Iris pigment epithelial cell (primary cell): ENCODE measurements at places on chromosomes 3 and 15.

DNA sequence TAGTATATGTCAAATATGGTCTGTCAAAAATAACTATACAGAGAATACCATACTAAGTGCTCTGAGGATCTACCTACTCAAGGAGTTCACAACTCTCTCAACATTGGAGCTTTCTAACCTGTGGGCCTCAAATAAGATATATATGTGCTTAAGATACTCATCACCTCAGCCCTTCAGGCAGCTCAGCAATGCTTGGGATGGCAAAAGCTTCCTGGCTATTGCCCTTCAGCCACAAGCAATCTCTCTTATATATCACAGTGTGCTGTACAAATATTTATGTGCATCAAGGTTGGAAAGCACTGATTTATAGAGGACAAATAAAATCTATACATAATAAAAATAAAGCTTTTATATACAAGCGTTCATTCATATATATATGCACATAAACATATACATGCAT lies 40.3 kb downstream of the ICE2 start:
- DNase-seq, result no peak

DNA sequence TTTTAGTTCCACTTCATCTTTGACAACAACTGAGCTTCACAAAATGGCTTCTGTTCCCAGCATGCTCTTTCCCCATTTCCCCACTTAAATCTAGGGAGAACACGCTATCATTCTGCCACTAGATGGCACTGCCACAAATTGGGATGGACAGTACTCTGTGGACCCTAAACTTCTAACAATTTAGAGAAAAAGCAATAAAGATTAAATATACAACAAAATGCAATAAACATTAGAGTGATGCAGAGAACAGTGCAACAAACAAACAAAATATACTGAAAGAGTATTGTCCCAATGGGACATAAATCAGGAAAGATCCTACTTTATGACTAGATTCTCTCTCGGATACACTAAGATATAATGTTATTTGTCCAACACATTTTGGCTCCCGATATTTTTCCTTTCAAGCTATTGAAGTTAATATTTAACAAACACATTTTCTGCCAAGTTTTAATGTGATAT lies 169.7 kb upstream of the TMCO5A start:
- peak; percentile 80 for DNase-seq

- DNase-seq, result no peak
Observed at GRCh38 chr3:25214034-25214433, 214.0 kb upstream of the RARB start.

- DNase-seq, result no peak
Observed at GRCh38 chr3:192273001-192273696, 454.2 kb downstream of the FGF12 start.

GRCh38 chr3:9109568-9109914 lies 139.9 kb downstream of the SRGAP3 start:
- no peak for DNase-seq

DNA sequence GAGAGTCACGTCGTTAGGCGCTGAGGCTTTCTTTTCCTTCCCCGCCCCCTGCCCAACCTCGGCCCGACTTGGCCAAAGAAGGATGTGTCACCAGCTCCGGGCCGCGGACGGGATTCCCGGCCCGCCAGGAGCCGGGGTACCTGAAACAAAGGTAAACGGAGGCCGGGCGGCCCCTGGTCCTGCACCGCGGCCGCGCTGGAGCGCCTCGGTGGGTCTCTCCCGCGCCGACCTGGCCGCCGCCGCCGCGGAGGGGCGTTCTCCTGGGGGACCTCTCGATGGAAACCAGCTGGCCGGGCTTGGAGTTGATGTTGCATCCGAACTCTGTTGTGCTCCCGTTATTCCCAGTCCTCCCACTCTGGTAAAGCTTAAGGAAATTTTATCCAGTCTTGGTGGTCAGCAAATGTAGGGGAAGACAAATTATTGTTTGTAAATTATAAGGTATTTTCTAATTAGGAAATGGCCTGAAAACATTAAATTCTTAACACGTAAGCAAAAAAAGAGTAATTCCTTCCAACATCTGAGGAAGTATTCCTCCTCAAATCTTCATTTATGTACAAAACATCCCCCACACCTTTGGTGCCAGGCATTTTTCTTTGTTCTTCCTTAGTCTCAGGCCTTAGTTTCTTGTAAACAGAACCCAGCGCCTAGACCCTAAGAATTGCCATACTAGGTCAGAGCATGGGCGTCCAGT lies 888 bp downstream of the PPP2R3A start:
- no peak for DNase-seq

DNA sequence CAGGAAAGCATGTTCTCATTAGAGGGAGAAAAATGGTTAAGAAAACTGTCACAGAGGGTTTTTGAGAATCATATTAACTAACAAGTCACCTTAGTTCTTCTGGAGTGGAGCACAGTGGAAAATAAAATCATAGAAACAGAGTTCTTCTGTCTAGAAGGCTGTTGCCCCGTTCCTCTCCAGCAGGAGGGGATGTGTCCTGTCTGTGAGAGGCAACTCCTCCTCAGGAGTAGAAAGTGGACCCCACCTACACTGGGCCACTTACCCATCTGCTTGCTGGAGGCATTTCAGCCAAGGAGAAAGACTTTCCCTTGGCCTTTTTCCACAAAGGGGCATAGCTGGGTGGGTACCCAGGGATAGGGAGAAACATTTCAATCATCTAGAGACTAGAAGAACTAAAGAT lies 106.6 kb downstream of the SSR3 start:
- DNase-seq, result peak; percentile 54

GRCh38 chr3:98730886-98731537 lies 32.1 kb upstream of the ST3GAL6 start:
- DNase-seq, result no peak

DNA sequence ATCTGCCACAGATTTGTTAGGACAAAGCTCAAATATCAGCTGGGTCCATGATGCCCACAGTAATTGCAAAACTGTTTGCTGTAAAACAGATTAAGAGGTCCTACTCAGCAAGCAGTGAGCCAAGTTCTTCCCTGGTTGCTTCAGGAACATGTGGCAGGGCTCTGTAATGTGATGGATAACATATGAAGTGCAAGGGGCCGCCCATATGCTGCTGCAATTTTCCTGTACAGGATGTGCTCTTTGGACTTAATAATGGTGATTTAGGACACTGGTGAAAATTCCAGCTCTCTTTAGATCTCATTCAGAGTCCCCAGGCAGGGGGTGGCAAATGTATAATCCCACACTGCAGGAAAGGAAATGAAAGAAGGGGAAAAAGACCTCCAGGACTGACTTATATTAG lies 289.4 kb downstream of the LSAMP start:
- DNase-seq, result no peak

DNA sequence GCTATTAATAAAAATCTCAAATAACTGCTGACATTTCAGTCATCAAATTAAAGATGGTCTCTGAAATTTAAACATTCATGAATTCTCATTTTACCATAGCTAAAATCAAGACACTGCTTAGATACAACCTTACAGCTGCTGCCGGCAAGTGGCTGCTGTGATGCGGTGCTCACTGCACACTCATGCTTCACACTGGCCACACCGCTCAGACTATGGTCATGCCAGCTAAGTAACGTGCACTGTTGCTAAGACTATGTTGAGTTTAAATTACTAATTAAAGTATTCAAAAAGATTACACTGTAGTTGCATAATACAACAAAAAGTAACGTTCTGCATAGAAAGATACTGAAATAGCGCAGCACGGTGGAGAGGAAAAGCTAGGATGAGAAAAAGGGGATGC lies 12.1 kb downstream of the ATP13A3 start:
- DNase-seq, result no peak

DNA sequence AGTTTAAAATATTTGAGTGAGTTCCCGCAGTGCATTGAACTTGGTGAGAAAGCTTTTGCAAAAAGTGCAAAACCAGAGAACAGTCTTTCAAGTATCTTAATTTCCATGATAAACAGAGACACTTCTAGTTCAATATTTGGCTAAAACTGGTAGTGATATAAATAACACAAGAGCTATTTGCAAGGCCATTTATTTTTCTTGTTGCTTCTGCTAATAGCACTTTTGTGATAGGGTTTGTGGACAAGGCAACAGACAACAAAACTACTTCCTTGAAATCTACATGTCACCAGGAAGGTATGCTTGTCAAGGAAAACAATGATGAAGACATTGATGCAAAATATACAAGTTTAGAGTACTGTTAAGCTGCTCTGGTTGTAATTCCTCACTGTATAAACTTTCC lies 1225.1 kb downstream of the OTOL1 start:
- peak; percentile 51 for DNase-seq

DNA sequence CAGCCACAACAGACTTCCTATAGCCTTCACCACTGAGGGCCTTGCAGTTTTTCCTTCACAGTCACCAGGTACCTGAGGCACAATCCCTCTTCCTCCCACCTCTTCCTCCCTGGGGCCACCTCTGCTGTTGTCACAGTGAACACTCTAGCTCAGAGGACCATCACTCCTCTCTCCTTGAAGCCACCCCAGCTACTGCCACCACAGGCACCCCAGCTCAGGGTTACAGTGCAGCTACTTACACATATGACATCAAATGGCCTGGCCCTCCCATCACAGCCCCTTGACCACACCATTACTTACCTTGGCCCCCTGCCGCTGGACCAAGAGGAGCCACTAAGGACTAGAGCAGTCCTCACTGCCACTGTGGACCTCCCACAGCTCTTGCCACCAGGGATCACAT lies 213.5 kb upstream of the CRBN start:
- DNase-seq, result no peak
